Activated CD4-positive, alpha-beta T cell treated with anti-CD3 and anti-CD28 coated beads, Interleukin-2, amount 50 U/mL, for 1 hour (primary cell): ENCODE measurements at places on chromosomes 2 and 18.

GRCh38 chr2:176508984-176509740 is 239.9 kb downstream of the MTX2 start:
- no peak for DNase-seq

- DNase-seq, result no peak
Measured at GRCh38 chr2:216774620-216775019, 79.3 kb upstream of the IGFBP5 start.

GRCh38 chr2:8255448-8255800 is 426.4 kb upstream of the ID2 start:
- no peak for DNase-seq

DNA sequence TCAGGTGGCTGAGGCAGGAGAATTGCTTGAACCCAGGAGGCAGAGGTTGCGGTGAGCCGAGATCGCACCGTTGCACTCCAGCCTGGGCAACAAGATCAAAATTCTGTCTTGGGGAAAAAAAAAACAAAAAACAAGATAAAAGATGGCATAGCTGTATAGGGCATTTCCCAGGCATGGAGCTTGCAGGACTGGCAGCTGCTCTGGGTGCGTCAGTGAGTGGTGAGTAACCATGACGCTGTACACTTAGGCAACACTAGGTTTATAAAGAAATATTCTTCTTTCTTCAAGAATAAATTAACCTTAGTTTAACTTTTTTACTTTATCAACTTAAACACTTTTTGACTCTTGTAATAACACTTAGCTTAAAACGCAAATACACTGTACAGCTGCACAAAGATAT is 15.4 kb downstream of the TGOLN2 start:
- no peak for DNase-seq

DNA sequence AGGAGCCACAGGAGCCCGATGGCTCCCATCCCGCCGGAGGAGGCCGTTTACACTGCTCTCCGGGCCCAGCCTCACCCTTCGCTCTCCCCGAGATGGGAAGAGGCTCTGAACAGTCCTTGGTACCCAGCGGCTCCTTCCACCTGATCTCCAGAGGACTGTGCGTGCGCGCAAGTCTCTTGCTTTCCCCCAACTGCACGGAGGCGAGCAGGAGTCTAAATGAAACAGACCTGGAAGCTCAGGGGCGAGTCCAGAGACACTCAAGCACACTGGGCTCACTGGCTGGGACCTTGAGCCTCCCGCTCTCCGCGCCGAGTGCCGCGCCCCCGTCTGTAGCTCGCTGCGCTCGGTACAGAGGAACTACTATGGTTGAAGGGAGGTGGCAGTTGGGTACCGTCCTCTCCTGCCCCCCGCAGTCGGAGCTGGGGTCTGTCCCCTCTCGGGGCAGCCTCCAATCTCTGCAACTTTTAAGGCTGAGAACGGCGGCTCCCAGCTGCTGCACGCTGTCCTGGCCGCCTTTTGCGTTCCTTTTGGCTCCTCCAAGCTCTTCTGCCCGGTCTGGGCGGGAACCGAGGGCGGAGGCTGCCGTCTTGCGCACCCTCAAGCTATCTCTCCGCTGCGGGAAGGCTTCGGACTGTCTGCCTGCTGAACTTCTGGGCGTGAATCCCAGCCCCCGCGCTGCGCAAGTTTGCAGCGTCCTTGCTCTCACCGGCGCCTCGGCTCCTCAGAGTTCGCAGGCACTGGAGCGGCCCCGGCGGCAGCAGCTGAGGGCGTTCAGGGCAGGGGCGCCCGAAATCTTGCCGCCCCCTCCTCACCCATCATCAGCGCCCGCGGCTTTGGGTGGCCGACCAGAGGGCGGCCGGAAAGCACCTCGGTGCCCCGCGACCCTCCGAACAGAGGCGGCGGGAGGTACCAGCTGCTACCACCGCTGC is 491 bp downstream of the ALK start:
- no peak for DNase-seq

DNA sequence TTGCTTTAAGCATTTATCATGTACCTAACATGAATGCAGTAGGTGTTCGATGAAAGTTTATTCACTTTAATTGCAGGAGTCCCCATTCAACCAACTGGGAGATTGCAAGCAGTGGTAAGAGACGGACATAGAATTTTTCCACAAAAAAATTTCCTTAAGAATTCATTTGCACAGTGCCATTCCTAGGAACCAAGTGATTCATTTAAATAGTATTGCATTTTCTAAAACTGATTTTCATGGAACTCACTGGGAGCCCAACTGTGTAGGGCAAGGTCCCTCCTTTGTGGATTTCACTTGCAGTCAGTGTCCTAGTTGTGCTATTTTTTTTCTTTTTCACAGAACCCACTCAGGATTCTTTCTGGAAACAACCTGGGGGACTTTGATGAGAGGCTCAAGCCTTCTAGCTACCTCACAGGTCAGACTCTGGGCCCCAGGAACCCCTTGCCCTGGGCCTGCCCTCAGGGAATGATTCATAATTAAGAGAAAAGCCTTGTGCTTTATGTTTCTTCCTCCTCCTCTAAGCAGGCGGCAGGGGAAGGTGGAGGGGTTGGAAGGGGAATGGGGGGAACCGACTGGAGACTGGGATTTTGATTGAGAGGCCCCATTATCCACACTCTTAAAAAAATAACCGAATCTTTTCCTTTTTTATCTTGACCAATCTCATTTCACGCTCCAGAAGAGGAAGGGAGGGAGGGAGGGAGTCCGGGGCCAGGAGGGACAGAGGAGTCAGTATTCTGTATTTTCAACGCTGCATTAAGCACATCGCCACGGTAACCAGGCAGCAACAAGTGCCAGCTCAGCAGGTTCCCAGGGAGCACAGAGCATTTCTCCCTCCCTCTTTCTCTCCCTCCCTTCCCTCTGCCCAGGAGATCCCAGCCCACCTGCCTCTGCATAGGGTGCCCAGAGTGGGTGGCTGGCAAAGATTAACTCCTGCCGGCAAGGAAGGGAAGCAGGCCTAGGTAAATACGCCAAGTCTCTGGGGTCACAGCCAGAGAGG is 51.8 kb downstream of the PSD4 start:
- DNase-seq, result no peak

GRCh38 chr2:3885629-3886628 is 182.6 kb downstream of the DCDC2C start:
- DNase-seq, result no peak

- no peak for DNase-seq
Measured at GRCh38 chr2:142841788-142842187, 35.7 kb upstream of the KYNU start.

GRCh38 chr18:59150236-59150635 is 10.6 kb downstream of the SEC11C start:
- no peak for DNase-seq

GRCh38 chr2:157871415-157871814 is 4.7 kb downstream of the ACVR1 start:
- no peak for DNase-seq

DNA sequence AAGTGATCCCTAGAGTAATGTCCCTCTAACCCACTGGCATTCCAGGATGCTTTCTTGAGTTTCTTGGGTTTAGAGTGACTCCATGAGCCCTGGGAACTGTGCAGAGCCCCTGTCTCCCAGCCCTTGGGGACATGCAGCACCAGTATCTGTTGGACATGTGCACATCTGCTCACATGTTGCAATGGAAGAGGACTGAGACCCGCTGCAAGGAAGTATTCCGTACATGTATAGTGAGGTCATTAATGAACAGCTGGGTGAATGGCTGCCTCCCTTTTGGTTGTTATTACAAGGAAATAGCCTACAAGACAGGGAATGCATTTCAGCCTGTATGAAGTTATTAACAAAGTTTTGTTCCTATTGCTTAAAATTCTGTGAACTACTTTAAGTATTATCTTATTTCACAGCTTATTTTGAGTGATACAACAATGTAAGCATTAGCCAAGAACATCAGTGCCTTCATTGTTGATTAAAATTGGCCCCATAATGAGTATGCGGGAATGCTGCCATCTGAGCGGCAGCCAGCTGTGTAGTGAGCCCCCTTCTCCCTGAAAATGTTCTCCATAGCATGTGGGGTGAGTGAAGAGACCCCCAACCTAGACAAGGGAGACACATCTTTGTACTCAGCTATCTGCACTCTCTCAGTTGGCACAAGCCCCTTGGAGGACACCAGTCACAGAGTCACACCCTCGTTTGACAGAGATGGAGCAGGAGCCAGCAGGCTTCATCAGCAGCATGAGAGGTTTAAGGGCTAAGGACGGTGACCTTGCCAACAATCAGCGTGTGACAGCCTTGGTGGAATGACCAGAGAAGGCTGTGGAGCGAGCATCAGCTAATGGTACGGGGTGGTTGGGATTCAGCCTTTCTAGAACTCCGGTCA is 87.4 kb downstream of the FAM210A start:
- no peak for DNase-seq

DNA sequence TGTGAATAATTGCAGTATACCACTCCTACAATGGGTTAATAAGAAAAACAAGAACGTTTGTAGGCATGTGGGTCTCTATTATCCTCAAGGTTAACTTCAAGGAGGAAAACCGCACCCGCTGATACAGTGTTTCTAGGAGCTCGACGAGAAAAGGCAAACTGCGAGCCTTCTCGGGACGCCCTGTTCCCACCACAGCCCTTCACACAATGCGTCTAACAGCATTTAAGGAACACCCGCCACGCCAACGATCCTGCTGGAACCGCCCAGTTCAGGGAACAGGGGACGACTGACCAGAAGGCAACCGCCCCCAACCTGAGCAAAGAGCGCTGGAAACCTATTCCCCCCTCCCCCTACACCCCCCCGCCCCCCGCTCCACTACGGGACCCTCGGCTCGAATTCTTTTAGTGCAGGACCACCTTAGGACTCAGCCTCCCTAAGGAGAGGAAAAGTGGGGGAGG is 710 bp upstream of the TMSB10 start:
- no peak for DNase-seq

DNA sequence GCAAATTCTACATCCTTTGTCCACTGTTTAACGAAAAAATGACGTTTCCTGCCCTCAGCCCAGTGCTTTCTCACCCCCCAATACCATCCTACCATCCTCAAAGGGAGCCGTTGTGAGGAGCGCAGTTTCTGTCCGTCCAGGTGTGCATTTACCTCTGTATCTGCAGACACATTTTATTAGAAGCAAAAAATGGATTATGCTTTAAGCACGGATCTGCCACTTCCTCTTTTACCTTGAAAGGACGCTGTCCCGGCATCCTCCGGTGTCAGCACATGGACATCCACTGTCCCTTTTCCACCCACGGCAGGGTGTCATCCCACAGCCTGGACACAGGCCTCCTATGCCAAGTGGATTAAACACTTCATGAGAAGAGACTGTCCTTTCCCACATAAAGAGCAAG is 7.2 kb upstream of the MAL start:
- DNase-seq, result no peak

DNA sequence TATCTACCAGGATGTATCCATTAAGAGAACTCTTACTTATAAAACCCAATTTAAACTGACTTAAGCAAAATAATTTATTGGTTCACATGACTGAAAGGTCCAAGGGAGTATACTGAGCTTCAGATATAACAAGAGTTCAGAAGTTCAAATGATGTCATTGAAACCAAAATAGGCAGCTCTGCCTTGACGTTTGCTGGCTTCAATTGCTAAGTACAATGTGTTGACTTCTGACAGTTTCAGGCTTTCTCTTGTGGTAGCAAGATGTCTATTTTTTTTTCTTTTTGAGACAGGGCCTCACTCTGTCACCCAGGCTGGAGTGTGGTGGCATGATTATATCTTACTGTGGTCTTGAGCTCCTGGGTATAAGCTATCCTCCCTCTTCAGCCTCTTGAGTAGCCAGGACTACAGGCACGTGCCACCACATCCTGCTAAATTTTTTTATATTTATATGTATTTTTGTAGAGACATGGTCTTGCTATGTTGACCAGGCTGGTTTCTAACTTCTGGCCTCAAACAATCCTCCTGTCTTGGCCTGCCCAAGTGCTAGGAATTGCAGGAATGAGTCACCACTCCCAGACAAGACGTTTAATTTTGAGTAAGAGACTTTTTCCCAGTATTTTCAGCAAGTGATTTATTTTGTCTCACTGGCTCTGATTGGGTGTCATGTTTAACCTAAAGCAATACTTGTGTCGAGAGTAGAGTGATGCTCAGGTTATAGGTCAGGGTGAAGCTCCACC is 184.8 kb downstream of the NR4A2 start:
- DNase-seq, result no peak

DNA sequence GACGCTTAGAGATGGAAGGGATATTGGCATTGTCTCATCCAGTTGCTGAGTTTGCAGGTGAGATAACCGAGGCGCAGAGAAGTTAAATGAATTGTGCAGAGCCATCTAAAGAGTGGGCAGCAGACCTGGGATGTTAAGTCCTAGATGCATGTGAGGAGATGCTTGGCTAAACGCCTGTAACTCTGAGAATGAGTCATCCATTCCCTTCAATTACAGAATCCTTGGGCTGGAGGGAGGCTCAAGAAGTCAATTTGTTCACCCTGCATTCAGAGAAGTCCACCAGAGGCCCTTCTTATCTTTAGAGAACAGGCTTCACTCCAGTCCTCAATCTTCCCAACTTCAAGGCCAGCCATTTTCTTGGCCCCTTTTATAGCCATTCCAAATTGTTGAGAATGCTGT is 1.6 kb downstream of the EHD3 start:
- DNase-seq, result no peak

GRCh38 chr2:17355608-17356329 is 162.5 kb downstream of the RAD51AP2 start:
- no peak for DNase-seq

GRCh38 chr2:12287220-12287751 is 429.4 kb upstream of the TRIB2 start:
- DNase-seq, result no peak

- no peak for DNase-seq
Measured at GRCh38 chr2:156434461-156435291, 1.5 kb upstream of the GPD2 start.

- no peak for DNase-seq
Measured at GRCh38 chr2:74505448-74506246, 1.8 kb downstream of the PCGF1 start.

DNA sequence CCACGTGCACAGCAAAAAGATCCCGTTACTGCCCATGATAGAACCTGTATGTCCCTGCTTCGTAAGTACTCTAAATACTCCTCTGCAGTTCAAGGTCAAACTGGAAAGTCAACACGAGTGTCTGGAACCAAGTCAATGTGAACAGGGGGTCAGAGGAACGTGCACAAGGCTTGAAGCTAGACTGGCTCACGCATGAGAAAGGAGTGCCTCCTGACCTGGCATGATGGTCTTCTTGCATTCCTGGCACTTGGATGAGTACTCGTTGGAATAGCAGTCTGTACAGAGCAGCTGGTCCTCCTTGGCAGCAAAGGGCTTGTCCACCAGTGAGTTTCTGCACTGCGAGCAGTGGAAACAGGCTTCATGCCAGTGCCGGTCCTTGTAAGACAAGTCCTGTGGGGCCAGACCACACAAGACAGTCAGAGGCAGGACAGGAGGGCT is 25.5 kb downstream of the FHL2 start:
- no peak for DNase-seq

- no peak for DNase-seq
Measured at GRCh38 chr2:165720511-165720910, 73.5 kb downstream of the GALNT3 start.

- no peak for DNase-seq
Measured at GRCh38 chr2:123514613-123515207, 510.4 kb upstream of the CNTNAP5 start.

GRCh38 chr18:69031571-69031970 is 233.7 kb downstream of the CCDC102B start:
- no peak for DNase-seq

GRCh38 chr18:28208712-28209265 is 31.9 kb upstream of the CDH2 start:
- no peak for DNase-seq
